Mesothelial cell of epicardium (in vitro differentiated cells): ENCODE measurements at places on chromosomes 11 and 22. TPM values are rescaled to one million over a fixed set of nuclear protein-coding genes. Genes with fewer than 3 reads are reported as not detected.

ABTB2 gene
- 2.6 to 3.1 TPM (median 2.7 TPM) in 3 replicates for total RNA-seq

CCDC73 gene
- total RNA-seq: 0.27 to 0.68 TPM (median 0.44 TPM) in 3 replicates

LMO2 gene
- total RNA-seq: 2.9 to 4.5 TPM (median 3.9 TPM) in 3 replicates

NPAS4 gene
- 1.00 to 1.2 TPM (median 1.1 TPM) in 3 replicates for total RNA-seq

GRCh38 chr22:44275631-44275995 lies 37.1 kb downstream of the SHISAL1 start:
- DNase-seq: no peak
- H3K4me3 ChIP-seq: no peak overlapping the region
- H3K4me1 ChIP-seq: no peaks in the 10 kb centered on the region
- no peak overlapping the region for H3K27ac ChIP-seq

- H3K36me3 ChIP-seq: no peaks in the 10 kb centered on the region
- peaks cover 31% of the 10 kb centered on the region for H3K27me3 ChIP-seq
- DNase-seq: peak; percentile 65
- H3K27ac ChIP-seq: no peak overlapping the region
- H3K4me3 ChIP-seq: no peak overlapping the region
- H3K4me1 ChIP-seq: no peaks in the 10 kb centered on the region
Measured at GRCh38 chr11:32172848-32173834, 82.3 kb downstream of the RCN1 start.

DNA sequence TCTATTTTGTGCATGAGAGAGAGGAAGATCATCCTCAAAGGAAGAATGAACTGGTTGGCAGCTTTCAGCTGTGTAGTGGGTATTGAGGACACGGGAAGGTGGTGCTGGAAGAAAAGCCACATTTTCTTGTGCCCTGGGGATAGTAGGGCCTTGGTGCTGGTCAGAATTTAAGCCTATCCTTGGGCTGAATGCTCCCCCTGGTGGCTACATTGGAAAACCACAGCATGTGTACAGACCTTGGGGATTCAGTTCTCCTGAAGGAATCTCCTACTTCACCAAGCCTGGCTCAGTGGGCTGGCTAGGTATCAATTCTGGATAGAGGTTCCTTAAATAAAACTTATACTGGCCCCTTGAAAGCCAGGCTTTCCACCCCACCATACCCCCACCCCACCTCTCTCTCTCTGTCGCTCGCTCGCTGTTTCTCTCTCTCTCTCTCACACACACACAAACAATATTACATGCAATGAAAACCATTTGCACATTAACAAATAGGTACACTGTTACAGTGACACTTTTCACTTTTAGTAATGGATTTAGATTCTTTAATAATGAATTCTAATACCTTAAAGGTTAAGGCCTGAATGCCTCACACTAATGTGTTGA lies 2.8 kb upstream of the OR51M1 start:
- peaks cover 2% of the 10 kb centered on the region for H3K27me3 ChIP-seq
- DNase-seq: peak; percentile 41
- H3K27ac ChIP-seq: no peak overlapping the region
- H3K4me1 ChIP-seq: no peaks in the 10 kb centered on the region
- no peaks in the 10 kb centered on the region for H3K36me3 ChIP-seq

- no peaks in the 10 kb centered on the region for H3K36me3 ChIP-seq
- DNase-seq: peak; percentile 34
- no peak overlapping the region for H3K4me3 ChIP-seq
- H3K27me3 ChIP-seq: no peaks in the 10 kb centered on the region
Measured at GRCh38 chr22:48742556-48743343, 1084.9 kb downstream of the BRD1 start.

DNA sequence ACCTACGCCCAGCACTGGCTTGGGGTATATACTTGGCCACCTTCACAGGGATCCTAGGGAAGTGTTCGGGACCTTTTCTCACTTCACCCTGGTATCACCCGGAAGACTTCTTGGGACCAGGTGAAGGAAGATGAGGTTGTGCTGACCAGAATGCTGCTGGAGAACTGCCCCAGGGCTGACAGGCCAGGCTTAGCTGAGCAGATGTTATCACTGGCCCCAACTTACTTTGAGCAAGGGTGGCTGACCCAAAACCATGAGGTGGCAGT lies 4.5 kb downstream of the FTH1 start:
- H3K4me1 ChIP-seq: peaks cover 31% of the 10 kb centered on the region
- H3K36me3 ChIP-seq: peaks cover 35% of the 10 kb centered on the region
- DNase-seq: no peak
- H3K27ac ChIP-seq: no peak overlapping the region
- no peaks in the 10 kb centered on the region for H3K27me3 ChIP-seq
